ENCODE measurements at places on chromosomes 11 and 22. TPM values are rescaled to one million over a fixed set of nuclear protein-coding genes. Genes with fewer than 3 reads are reported as not detected.

SCGB1C1 gene
- not detected for total RNA-seq

SLC3A2 gene
- total RNA-seq: 190 TPM

NRGN gene
- total RNA-seq: not detected

RFPL2 gene
- not detected for total RNA-seq

UQCR10 gene
- 50.0 TPM for total RNA-seq

RAPSN gene
- not detected for total RNA-seq

PRG3 gene
- not detected for total RNA-seq

TALDO1 gene
- 167 TPM for total RNA-seq

MFNG gene
- 13.0 TPM for total RNA-seq

MS4A6A gene
- total RNA-seq: 22.2 TPM

TP53I11 gene
- 48.1 TPM for total RNA-seq

OR52N4 gene
- not detected for total RNA-seq

UPK2 gene
- not detected for total RNA-seq

CYTH4 gene
- total RNA-seq: 1.9 TPM

GRCh38 chr11:81840380-81840779 lies 893.3 kb downstream of the FAM181B start:
- no peak for DNase-seq

DNA sequence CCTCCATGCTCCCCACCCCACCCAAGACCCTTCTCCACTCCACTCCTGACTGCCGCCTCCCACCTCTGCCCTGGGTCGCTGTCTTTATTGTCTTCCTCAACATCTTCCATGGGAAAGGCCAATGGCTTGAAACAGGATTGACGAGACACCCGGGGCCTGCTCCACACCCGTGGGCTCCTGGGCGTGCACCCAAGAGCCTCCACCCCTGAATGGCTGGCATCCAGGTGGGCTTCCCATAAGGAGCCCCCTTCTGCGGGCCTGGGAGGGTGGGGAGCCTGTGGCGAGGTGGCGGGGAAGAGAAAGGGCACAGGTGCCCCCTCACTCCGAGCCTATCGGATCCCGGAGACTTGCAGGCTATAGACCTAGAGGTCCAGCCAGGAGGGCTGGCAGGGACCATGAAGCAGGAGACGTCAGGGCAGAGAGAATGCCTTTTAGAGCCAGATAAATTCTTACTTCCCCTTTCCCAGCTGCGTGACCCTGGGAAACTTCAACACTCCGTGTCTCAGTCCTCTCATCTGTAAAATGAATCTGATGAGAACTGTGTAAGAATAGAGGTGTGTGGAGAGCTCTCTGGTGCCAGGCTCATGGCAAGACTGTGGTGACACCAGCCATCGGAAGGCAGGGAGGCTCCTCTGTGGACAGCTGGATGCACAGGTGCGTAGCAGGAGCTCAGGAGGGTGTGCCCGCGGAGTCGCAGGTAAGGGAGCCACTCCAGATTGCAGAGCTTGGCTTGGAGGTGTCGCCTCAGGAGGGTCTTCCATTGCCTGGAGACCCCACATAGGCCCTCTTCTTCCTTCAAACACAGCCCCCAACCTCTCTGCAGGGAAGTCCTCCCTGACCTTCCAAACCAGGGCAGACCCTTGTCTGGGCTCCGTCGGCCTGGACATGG lies 53.9 kb downstream of the SMIM38 start:
- peak; percentile 71 for DNase-seq

DNA sequence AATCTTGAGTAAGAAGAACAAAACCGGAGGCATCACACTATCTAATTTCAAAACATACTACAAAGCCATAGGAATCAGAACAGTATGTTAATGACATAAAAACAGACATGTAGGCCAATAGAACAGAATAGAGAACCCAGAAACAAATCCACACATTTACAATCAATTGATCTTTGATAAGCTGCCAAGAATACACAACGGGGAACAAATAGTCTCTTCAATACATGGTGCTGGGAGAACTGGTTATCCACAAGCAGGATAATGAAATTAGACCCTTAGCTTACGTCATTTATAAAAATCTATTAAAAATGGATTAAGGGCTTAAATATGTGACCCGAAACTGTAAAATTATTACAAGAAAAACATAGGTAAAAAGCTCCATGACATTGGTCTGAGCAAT lies 417.7 kb downstream of the INSC start:
- no peak for DNase-seq

DNA sequence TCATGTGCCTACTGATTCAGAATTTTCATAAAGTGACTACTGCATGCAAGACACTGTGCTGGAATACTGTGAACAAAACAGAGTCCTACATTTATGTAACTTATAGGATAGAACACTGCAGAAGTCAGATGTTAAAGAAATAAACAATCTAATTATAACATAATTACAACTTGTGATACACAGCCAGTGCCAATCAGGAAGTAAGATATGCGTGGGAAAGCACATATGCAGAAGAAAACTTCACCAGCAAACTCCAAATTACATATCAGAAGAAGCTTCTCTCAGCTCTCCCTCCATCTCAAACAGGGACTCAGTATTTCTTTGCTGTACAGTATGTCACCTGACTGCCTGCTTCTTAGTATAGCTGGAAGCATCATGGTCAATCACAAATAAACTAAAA lies 37.4 kb downstream of the PAK1 start:
- no peak for DNase-seq

GRCh38 chr11:10918698-10919097 lies 60.8 kb upstream of the ZBED5 start:
- no peak for DNase-seq

DNA sequence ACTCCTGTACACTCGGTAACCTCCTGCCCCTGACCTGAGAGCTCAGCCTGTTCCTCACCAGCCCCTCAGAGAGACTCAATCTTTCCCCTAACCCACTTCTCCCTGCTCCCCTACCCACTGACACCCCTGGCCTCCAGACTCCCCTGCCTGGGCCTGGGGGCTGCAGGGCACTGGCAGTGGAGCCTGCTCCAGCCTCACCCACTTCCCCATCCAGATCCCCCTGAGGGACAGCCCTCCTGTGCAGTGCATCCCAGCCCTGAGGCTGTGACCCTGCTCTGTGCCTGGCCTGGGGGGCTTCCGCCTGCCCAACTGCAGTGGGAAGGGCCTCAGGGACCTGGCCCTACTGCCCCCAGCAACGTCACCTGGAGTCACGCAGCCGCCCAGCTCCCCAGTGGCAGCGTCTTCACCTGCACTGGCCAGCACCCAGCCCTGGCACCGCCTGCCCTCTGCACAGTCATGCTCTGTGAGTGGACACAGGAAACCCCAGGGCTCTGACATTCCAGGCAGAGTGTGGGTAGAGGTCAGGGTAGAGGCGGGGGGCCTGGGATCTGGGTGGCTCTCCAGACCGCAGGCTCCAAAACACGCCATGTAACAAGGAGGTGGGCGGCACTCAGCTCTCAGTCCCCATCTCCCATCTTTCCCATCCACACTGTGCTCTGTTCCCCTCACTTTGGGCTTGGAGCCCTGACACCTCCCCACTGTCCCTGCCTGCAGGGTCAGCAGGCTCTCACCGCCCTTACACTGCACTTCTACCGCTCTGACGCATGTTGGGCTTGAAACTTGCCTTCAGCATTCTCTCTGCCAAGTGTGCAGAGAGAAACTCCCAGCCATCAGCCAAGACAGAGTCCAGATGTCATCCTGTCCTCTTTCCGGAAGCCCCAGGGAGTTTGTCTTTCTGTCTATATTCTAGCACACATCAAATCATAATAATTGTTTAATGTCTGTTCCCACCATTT lies 5.1 kb downstream of the VSIG10L2 start:
- DNase-seq: peak; percentile 55

- no peak for DNase-seq
Measured at GRCh38 chr22:19878461-19879245, 24.0 kb upstream of the GNB1L start.

- no peak for DNase-seq
Measured at GRCh38 chr11:75319035-75319877, 32.2 kb downstream of the ARRB1 start.

DNA sequence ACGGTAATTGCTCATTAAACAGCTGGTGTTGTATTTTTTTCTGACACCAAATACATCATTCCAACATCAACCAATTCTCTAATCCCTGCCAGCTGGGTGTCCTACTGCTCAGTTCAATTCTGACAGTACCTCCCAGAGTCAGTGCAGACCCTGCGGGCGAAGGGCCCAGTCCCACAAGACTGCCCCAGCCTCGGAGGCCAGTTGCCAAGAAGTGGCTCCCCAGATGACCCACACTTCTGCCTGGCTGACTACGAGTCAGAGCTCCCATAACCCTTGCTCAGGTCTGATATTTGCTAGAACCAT lies 147.2 kb downstream of the CTTN start:
- DNase-seq: no peak

- no peak for DNase-seq
Measured at GRCh38 chr11:11247576-11247975, 105.5 kb downstream of the CSNK2A3 start.

GRCh38 chr11:68929706-68930570 lies 26.2 kb downstream of the IGHMBP2 start:
- DNase-seq: no peak

- no peak for DNase-seq
Measured at GRCh38 chr22:45212992-45213751, 27.5 kb downstream of the KIAA0930 start.

- no peak for DNase-seq
Measured at GRCh38 chr22:27241430-27242321, 559.9 kb downstream of the MN1 start.

GRCh38 chr11:8732324-8732670 lies 49.7 kb downstream of the RPL27A start:
- no peak for DNase-seq

GRCh38 chr22:42947211-42947990 lies 67.5 kb downstream of the PACSIN2 start:
- DNase-seq: no peak

GRCh38 chr11:129976328-129976727 lies 26.3 kb downstream of the PRDM10 start:
- no peak for DNase-seq

GRCh38 chr11:96748639-96749370 lies 359.0 kb downstream of the JRKL start:
- DNase-seq: no peak

All from lower leg skin (tissue), 4 donors.